ENCODE measurements at places on chromosomes 5 and 9.

DNA sequence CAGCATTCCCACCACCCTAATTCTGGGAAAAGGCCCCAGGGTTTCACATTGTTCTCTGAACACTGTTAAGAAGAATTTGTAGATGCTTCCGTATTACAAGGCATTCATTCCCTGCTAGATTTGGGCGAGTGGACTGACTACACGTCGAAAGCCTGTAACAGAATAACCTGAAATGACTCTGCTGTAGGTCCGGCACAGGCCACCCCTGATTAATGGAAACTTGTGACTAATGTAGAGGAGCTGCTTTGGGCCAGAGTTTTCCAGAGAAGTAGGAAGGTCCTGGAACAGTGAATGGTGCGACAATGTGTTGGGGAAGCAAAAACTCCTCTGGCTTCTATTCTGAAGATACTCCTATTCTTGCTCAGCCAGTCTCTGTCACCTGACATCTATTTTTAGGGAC, 87.6 kb downstream of the NR3C1 start:
- no peak for DNase-seq

- no peak for DNase-seq
These were observed 51.9 kb upstream of the RNF38 start for GRCh38 chr9:36451949-36452348.

DNA sequence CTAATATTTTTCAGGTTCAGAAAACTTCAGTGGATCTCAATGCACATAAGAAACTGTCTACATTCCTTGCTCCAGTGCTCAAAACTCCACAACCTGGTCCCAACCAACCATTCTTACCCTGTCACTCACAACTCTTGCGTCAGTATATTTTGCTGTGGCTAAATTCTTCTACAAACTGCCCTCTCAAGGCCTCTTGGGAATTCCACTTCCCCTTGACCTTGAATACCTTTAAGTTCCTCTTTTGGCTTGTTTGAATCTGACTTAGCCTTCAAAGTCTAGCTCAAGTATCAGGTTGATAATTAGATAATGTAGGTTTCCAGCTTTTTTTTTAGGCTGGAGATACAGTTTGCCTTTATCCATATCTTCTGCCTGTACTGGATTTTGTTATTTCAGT, 128.3 kb downstream of the SLF1 start:
- no peak for DNase-seq

DNA sequence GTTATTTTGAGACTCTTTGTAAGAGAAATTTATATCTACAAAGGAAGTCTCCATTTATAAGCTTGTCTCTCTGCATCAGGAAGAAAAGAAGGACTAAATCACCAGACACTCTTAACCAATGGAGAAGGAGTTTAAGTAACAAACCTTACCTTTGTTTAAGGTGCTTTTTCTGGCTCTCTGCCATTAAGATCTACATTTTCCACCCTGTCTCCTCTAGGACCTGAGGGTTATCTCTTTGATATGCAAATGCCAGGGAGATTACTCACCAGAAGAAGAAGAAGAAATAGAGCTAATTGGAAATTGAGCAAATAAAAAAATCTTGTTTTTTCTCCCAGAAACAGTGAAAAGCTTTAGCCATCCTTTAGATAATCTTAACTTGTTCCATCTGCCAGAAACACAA, 60.9 kb downstream of the CDKN2A start:
- no peak for DNase-seq

- DNase-seq: no peak
These were observed 80.4 kb downstream of the GRAMD2B start for GRCh38 chr5:126503602-126504104.

DNA sequence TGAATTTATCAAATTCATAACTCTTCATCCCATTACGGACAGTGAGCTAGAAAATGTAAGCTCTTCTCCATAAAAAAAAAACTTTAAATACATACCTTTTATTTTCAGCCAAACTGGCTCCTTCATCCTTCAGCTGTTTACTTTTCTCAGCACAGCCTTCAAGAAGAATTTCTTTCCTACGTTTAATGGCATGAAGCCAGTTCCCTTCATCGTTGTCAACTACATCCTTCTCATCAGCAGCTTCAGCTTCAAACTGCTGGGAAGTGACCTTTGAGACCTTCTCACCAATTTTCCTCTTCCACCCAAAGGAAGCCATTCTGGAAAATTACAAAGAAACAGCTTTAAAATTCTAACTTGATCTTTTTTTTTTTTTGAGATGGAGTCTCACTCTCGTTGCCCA, 9.1 kb downstream of the TTC33 start:
- DNase-seq: no peak

DNA sequence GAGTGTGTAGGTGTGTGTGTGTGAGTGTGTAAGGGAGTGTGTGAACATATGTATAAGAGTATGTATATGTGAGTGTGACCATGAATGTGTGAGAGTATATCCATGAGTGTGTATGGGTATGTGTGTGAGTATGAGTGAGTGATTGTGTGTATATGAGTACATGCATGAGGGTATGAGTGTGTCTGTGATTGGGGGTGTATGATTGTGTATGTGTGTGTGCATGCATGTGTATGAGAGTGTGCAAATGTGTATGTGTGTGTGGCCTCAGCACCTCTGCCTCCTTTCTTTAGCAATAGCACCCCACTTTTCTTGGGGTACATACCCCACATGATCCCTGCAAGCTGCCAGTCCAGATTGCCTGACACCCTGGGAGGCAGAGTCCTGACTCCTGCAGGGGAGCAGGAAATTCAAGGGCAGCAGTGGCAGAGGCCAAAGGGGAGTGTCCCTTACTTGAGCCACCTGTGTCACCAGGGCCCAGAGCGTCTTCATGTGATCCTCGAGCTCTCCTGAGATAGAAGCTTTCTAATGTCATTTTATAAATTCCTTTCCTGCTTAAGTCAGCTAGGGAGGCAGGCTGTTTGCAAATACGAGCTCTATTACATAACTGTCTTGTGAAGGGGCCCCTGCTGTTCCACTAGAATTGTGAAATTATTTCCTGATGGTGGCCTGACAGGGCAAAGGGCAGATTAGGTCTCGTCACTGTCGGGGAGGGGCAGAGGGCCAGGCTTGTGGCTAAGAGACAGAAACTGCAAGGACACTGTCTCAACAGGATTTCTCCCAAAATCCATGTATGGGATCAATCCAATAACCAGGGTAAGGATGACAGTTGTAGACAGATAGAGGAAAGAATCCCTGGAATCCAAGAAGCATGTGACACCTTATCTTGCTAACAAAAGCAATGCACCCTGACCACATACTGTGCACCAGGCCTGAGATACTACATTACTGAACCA, 389.1 kb downstream of the GADD45G start:
- DNase-seq: no peak

DNA sequence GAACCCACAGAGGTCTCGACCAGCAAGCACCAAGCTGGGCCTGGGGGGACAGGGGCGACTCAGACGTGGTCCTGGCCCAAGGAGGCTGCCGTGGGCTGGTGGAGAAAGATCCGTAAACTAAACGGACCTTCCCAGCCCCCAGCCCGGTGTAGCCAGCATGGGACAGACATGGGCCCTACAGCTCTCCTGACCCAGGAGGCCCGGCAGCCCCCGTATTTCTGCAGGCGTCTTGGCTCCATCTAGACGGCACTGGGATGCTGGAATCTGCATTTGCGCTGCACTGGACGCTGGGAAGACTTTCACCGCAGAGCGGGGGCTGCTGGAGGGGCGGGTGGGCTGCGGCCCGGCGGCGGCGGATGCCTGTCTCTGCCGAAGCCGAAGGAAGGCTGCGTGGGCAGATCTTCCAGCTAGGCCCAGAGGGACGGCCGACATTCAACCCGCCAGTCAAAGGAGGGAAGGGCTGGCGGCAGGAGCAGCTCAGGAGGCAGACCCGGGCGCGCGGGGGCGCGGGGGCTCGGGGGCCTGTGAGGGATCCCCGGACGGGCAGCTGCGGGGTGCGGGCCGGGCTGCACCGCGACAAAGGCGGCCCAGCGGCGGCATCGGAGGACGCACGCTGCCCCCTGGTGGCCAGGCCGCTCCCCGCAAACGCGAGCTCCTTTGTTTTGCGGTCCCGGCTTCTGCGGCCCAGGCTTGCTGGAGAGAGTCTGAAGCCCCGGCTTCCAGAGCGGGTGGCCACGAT, 266.2 kb downstream of the NSG2 start:
- peak; percentile 77 for DNase-seq

GRCh38 chr5:151002250-151002649, 18.1 kb upstream of the GPX3 start:
- DNase-seq: no peak

DNA sequence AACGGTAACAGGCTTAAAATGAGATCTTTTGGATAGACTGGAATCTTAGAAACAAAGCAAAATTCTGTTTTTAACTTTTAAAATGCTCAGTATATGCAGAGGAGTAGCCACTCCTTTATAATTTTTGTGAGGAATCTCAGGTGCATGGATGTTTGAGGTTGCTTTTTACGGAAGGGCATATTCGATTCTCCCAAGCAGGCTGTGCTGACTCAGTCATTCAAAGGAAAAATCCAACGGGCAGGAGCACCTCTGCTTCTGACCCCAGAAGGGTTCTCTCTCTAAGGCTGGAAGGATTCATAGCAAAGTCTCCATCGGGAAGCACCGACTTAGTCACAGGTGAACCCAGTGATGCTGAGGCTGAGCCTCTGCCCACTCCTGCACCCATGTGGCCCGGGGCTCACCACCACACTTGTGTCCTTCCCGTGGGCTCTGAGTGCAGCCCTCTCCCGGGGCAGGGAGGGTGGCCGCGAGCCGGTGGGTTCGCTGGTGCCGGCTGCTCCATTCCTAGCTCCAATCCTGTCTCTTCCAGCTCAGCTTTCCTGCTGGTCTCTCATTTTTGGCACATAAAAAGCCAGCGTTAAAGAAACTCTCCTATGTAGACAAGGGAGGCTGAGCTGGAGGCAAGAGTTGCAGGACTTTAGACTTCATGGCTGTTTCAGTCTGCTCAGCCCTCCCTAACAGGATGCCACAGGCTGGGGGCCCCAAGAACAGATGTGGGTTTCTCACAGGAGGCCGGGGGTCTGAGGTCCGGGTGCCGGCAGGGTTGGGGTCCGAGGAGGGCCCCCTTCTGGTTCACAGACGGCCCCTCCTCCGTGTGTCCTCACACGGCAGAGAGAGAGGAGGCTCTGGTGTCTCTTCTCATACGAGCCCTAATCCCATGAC, 135.6 kb upstream of the LPCAT1 start:
- no peak for DNase-seq

DNA sequence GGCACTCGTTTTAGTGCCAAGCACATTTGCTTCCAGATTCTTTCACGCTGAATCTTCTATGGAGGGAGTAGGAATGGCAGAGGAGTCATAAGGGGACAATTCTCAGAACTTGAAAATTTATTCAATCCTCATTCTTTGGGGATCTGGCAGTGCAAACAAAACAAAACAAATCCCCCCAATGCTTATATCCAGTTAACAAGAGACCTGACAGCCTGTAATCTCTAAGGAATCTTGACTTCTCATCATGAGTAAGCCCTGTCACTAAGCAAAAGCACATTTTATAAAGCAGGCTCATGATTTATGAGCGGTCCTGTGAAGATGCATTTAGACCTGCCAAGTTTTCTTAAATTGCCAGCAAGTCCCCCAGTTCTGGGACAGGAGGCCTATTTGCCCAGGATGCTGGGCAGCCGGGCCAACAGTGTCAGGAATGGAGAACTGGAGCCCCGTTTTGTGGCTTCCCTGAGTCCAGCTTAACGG, 513.9 kb downstream of the CTNND2 start:
- DNase-seq: no peak

DNA sequence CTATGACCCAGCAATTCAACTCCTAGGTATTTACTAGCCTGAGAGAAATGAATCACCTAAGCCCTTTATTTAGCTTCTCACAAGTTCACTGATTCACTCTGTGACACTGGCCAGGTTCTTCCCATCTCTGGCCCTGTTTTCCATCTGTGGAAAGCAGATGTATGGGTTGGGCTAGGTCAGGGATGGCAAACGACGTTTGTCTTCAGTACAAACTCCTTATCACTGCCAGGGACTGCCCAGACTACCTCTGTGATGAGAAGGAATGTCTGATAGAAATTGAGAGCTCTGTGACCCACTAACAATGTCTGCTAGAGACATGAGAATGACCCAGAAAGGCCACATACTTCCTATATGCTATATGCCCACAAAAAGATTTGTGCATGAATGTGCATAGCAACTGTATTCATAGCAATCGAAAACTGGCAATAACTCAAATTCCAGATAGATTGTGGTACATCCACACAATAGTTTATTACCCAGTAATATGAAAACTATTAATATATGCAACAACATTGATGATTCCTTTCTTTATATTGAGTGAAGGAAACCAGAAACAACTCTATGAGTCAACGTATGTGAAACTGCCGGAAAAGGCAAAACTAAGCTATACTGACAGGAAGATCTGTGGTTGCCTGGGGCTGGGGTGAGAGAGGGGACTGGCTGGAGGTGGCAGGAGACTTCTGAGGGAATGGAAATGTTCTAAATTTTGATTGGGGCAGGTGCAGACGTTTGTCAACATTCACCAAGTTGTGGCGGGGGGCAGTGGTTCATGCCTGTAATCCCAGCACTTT, 32.0 kb upstream of the ADAM19 start:
- DNase-seq: peak; percentile 67

DNA sequence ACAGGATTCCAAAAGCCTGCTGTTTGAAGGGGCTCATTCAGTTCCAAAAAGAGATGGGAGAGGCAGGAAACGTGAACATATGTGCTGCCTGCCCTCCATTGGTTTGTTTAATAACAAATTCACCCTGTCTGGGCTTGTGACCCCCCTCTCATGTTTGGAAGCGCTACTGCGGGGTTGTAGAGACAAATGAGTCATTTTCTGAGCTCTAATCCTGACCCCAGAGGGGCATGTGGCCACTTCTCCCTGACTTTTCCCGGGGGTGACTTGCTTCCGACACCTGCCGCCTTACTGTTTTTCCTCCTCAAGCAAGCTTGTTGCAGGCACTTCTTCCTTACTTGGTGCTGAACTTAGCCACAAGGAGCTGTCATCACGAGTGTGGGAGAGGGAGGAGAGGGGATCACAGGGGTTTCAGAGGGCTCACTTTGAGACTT, 75.9 kb downstream of the LMNB1 start:
- no peak for DNase-seq

DNA sequence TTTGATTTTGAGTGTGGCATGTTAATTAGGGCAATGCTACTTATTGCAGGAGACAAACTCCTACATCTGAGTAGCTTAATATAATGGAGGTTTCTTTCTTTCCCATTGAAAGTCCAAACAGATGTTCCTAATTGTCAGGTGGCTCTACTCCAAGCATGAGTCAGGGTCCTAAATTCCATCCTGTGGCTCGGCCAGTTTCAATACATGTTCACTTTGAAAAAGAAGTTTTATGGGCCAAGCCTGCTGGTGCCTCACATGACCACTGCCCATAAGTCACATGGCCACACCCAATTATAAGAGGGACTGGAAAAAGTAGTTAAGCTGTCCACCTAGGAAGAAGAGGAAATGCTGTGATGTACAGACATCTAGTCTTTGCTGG, 170.4 kb downstream of the ARRDC3 start:
- no peak for DNase-seq

All from activated T-cell treated with anti-CD3 and anti-CD28 coated beads, Interleukin-2, amount 50 U/mL, for 24 hours (primary cell).